ENCODE measurements at places on chromosomes 4 and X. TPM values are rescaled to one million over a fixed set of nuclear protein-coding genes. Genes with fewer than 3 reads are reported as not detected.

DNA sequence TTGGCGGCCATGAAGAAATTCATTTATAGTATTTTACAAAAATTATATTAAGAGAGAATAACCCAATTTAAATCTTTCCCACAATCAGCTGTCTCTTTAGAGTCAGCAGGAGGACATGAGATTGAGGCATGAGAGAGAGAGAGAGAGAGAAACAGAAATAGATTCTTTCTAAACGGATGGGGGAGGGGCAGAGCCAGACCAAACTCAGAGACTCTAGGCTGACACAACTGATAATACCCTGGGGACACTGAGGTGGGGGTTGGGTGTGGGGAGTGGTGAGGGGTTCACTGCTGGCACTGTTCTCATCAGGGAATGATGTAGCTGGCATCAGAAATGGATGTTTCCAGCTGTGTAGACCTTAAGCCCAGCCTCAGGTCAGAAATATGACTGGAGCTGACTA is 20.5 kb upstream of the HOPX start:
- no peak for DNase-seq

GRCh38 chrX:124346117-124346876 is at the start of gene SH2D1A:
TSS of gene SH2D1A (plus strand) at chrX:124346563. CDS start at chrX:124346643, 80 bp downstream.
- no peak for DNase-seq

- DNase-seq, result no peak
Measured at GRCh38 chr4:16694884-16695276, 203.6 kb downstream of the LDB2 start.

SORBS2 gene
- 175 TPM for total RNA-seq

TGIF2LX gene
- not detected for total RNA-seq

ART3 gene
- total RNA-seq, result 1.2 TPM

SSX2B gene
- not detected for total RNA-seq

ZXDA gene
- total RNA-seq, result 7.6 TPM
